ENCODE measurements at places on chromosomes 7 and 10.

- DNase-seq, result no peak
Measured at GRCh38 chr7:105849122-105849855, 27.1 kb downstream of the ATXN7L1 start.

GRCh38 chr10:91591797-91592174 lies 41.1 kb downstream of the PPP1R3C start:
- no peak for DNase-seq

GRCh38 chr10:851901-852300 lies 79.6 kb downstream of the LARP4B start:
- DNase-seq, result no peak

DNA sequence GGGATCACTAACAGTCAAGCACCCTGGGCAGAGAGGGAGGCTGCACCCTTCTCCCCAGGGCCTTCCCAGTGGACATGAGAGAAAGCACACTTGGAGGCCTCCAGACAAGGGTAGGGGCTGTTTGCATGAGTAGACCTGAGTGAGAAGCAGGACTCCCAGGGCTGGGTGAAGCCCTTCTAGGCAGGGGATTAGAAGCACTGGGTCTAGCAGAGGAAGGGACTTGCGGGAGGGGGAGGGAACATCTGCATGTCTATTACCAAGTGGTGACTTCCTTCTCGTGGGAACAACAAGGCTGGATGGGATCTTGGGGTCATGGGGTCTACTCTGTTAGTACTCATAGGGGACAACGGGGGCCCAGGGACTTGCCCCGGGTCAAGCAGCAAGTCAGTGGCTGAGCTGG lies 67.8 kb downstream of the EMX2 start:
- no peak for DNase-seq

DNA sequence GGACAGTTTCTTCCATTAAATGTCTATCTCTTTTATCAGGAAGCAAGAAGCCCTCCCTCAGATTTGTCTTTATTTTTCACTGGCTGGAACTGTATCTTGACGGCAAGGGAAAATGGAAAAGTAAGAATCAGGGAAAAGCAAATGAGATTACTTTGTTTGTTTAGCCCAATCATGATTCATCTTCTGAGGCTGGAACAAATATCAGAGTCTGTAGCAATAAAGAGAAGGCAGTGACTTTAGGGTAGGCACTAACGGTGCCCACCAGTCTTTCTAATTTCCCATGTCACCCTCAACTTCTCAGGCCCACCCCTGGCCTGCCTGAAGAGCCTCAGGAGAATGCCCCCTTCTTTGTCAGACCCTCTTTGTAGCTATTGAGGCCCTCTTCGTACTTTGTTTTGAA lies 36.3 kb upstream of the GOLGA7B start:
- no peak for DNase-seq

- no peak for DNase-seq
Measured at GRCh38 chr7:115004121-115004520, 82.2 kb downstream of the MDFIC start.

DNA sequence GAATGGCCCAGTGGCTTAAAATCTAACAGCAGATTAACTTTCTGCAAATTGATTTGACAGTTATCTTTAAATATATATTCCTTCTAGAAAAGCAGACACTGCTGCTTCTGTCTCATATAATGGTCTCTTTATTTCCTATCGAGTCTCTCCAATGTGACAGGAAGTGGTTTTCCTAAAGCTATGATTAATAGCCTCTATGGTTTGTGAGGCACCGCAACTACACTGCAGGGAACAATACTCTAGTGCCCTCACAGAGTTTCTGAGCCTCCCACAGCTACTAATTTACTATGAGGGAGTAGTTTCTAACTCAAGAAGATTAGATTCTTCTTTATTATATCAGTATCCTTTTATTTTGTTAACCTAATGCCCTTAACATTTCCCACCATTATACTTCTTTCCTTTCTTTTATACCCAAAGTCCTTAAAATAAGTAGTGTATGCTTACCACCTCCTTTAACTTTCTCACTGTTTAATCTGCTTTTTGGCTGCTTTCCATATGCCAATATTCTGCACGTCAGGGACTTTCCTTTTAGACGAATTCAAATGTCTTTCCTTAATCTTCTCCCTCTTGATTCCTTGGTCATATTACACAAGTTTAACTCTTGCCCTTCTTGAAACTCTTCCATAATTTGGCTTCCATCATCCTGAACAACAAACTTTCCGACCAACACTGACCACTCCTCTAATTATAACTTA lies 23.8 kb upstream of the AHR start:
- no peak for DNase-seq

GRCh38 chr7:67913604-67914003 lies 917.0 kb downstream of the TYW1 start:
- no peak for DNase-seq

GRCh38 chr7:144761493-144761892 lies 74.4 kb downstream of the TPK1 start:
- no peak for DNase-seq

- DNase-seq, result no peak
Measured at GRCh38 chr10:103712146-103712545, 143.2 kb downstream of the SH3PXD2A start.

DNA sequence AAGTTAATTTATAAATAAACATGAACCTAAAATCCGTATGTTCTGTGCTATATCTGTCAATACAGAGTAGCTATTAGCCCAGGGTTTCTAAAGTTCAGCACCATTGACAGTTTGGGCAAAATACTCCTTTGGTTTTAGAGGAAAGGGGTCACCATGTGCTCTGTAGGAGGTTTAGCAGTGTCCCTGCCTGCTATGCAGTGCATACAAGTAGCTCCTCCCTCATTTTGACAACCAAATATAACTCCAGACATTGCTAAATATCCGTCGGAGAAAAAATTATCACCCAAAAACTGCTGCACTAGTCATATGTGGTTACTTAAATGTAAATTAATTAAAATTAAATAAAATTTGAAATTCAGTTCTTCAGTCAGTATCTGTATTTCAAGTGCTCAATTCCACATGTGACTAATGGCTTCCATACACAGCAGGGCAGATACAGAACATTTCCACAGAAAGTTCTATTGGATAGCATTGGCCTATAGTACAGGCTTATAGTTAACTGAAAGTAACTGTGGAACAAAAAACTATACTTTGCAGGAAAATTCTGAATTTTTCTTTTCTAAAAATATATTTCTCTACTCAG lies 6.4 kb downstream of the UPF2 start:
- no peak for DNase-seq

GRCh38 chr10:59265141-59265540 lies 88.7 kb downstream of the PHYHIPL start:
- DNase-seq, result no peak

GRCh38 chr10:81874875-81875466 lies at the start of gene NRG3:
Gene NRG3 (plus strand): TSS chr10:81875194.
- no peak for DNase-seq

DNA sequence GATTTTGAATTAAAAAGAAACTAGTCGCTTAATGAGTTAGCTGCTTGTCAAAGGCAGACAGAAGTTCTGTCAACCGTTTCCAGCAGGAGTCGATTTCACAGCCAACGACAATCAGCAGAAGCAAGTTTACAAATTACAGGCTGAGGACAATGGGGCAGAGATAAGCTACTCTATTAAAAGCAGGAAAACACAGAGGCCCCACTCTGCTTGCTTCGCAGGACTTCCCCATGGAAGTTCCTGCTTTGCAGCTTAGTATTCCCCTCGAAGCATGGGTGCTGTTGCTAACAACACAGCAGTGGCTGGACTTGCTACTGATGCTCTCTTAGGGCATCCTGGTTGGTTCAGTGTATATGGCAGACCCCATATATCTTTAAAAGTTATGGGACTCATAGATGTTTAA lies 50.8 kb upstream of the KLF6 start:
- no peak for DNase-seq

DNA sequence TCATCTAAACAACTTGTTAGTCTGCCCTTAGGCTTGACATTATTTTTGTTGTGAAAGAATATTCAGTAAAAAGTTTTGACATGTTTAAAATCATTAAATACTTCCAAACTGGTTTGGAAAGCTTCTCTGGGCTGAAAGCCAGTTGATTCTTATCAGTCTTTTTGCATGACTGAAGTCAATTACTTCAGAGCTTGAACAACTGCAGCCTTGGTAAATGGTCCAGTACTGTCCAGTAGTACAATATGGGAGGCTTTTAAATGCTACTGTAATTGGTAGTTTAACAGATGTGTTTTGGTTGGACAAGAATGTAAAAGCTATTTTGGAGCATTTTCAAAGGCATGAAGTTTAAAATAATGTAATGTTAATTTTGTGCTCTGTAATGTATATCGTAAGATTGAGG lies 103.4 kb downstream of the SDK1 start:
- DNase-seq, result no peak

DNA sequence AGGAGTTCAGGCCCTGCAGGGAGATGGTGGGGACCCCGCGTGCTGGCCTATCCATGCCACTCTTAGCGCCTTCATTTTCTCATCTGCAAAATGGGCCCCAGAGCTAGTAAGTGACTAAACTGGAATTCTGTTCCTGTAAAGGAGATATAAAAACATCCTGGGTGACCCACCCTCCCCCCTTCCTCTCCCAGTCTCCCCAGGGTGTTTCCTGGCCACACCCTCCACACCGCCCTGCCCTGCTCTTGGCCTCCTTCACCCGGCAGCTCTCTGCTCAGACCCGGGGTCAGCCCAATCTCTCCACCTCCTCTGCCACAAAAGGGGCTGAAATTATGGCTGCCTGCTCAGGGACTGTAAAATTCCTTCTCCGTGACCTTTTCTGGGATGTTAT lies 70.7 kb downstream of the C10orf105 start:
- DNase-seq, result no peak

Data from NCI-H526 treated with DMSO at 0.1 percent for 48 hours (cell line).